Fibroblast of upper back skin (primary cell): ENCODE measurements at places on chromosomes 5 and 9.

DNA sequence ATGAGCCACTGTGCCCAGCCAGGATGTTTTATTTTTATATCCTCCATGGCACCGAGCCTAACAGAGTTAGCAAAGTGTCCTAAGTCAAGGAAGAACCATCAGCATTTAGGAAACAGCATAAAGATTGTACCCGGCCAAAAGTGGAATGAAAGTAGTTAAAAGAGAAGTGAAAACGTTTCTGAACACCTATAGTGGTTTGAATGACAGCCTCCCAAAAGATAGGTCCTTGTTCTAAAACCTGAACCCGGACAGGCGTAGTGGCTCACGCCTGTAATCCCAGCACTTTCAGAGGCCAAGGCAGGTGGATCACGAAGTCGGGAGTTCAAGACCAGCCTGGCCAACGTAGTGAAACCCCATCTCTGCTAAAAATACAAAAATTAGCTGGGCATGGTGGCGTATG lies 37.4 kb downstream of the ZFAND5 start:
- no peak for DNase-seq

DNA sequence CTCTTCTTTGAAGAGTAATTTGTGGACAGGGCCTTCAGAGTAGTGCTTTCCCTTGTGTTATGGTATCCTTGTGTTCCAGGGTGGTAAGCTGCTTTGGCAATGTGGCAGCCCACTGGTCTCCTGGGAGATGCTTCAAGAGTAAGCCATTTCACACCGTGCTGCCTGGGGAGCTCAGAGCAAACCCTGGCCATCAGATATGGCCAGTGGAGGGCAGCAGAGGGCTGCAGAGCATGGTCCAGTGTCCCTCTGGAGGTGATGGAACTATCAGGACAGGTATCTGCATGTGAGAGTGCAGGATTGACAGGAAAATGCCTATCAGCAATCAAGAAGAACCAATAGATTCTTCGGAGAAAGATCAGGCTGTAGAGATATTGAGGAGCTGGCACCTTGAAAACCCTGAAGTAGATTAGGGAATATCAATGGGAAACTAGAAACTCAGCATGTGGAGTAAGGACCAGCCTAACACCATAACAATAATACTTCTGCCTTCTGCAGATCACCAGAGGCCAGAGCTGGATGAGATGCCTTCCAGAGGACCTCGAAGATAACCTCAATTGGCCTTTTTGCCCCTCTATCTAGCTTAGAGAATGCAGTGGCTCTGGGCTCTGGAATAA lies 90.8 kb downstream of the PLPPR1 start:
- DNase-seq, result peak; percentile 26

DNA sequence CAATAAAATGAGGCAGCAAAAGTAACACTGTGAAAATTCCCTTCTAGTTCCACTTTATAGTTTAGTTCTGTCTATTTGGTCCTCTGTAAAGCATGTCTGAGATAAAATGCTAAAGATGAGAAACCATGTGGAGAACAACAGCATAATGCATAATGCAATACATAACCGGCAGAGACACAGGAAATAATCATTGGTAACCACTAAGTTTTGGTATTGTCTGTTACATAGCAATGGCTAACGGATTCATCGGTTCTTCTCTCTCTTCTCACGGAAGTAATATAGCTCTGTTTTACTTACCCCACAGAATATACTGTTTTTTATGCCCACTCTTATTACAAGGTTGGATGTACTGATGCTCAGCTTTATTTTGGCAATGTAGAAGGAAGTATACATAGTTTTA lies 158.9 kb downstream of the FAM174A start:
- DNase-seq, result no peak

DNA sequence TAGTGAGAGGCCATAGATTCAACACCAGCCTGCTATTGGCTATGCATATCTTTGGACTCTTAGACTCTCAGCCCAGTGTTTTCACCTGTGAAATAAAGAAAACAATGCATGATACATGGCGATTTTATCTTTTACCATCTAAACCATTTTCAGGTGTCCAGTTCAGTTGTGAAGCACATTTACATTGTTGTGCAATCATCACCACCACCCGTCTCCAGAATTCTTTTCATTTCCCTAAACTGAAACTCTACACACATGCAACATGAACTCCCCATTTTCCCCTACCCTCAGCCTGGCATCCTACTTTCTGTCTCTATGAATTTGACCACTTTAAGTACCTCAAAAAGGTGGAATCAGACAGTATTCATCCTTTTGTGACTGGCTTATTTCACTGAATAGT lies 420.6 kb downstream of the MED10 start:
- DNase-seq, result no peak

DNA sequence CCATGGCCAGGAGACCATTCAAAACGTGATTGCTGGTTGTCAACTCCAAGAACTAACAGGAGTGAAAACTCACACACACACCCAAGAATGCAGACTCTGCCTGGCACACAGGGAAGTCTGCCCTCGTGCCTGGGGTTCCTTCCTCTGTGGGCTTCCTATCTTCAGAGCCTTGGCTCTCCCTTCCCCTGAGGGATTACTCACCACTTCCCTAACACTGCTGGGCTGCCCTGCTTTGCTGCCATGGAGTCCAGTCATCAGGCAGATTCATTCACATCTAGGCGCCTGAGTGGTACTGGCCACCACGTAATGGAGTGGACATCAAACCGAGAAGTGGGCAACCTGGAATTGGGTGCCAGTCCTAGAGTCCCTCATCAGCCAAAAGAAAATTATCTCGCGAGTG lies 76.4 kb upstream of the PRSS3 start:
- DNase-seq, result peak; percentile 2

DNA sequence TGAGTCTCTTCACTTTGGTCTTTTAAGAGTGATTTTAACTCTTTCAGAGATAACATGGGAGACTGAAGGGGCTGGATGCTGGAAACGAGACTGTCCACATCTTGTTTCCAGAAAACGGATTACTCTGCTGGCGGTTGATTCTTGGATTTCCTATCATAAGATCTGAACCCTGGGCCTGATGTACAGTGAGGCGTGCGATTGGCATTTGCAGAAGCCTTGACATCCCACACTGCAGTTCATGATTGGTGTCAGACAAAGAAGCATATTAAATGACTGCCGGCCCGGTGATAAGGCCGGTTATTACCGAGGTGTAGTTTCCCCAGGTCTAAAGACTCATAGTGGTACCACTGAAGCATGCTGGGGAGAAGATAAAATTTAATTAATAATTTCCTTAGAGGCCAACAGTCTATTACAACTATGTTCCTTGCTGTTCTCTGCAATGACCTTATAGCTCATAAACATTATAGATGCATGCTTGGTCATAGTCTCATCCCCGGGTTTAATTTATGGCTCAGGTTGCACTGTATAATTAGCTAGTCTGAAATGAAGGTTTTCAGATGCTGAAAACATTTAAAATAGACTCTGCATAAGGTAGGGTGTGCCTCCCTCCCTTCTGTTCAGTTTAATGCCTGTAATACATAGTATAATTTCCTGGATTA lies 99.2 kb downstream of the PPP2R2B start:
- no peak for DNase-seq

DNA sequence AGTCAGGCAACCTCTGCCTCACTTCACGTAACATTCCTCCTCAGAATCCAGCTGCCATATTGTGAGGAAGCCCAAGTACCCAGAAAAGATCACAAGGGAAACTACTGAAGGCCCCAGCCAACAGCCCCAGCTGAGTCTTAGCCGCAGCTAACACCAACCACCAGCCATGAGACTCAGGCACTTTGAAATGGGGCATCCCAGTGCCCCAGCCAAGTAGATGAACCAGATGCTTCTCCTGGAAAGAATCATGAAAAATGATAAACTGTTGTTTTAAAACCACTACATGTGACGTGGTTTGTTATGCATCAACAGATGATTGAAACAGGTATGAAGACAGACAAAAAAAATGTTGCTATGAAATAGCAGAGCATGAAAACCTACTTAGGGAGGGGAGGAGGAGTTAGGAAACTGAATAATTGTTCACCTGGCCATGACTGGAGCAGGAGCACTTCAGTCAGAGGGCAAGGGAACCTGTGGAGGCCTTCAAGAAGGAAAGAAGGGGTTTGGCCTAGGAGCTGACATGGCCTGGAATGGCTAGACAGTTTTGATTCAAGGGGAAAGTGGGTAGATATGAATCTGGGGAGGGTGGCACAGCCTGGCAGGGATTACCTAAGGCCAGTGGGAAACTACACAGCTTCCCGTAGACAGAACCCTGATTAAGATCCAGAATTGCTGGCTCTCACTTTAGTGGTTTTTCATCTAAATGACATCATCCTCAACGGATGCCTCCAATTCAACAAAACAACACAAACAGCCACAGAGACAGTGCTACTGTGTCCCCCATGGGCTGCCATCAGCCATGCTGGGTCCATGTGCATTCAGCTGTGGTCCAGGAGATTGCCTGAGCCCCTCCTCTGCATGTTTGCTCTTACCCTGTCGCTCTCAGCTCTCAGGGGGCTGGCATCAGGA lies 211.6 kb downstream of the SYK start:
- no peak for DNase-seq

GRCh38 chr5:39191216-39191615 lies 28.1 kb downstream of the FYB1 start:
- no peak for DNase-seq

- peak; percentile 31 for DNase-seq
These were observed 496.0 kb upstream of the CLINT1 start for GRCh38 chr5:158354958-158355357.

DNA sequence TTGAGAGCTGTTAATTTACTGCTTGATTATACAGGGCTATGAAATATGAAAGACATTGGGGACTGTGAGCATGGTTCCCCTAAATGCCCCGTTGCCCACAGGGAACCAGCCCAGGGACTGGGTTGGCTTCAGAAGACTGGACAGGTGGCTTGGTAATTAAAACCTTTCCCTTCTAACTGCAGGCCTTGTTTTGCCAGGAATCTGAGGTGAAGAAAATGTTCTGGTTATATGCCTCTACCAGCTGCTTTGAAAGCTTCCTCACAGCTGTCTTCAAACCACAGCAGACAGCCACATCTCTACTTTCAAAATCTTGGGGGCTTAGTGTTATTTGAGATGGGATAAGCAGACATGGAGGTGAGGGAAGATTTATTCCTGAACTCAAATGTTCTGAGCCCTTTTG lies 153.3 kb upstream of the SPRY4 start:
- peak; percentile 11 for DNase-seq

DNA sequence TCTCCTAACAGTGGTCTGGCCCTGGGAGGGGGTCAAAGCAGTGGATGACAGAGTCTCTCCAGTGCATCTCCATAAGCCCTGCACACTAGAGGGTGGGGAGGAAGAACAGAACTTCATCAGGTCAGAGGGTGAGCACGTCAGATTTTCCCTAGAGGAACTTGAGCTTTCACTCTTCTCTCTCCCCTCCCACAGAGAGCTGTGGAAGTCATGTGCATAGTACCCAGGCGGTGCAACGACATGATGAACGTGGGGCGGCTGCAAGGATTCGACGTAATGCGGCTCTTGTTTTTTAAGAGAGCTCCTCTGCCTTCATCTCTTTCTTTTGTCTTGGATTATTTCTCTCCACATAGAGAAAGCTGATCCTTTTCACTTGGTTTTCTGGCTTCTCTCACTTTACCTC lies 100.2 kb upstream of the OTULINL start:
- no peak for DNase-seq

- peak; percentile 62 for DNase-seq
These were observed 142.1 kb downstream of the LHFPL2 start for GRCh38 chr5:78506261-78507024.

DNA sequence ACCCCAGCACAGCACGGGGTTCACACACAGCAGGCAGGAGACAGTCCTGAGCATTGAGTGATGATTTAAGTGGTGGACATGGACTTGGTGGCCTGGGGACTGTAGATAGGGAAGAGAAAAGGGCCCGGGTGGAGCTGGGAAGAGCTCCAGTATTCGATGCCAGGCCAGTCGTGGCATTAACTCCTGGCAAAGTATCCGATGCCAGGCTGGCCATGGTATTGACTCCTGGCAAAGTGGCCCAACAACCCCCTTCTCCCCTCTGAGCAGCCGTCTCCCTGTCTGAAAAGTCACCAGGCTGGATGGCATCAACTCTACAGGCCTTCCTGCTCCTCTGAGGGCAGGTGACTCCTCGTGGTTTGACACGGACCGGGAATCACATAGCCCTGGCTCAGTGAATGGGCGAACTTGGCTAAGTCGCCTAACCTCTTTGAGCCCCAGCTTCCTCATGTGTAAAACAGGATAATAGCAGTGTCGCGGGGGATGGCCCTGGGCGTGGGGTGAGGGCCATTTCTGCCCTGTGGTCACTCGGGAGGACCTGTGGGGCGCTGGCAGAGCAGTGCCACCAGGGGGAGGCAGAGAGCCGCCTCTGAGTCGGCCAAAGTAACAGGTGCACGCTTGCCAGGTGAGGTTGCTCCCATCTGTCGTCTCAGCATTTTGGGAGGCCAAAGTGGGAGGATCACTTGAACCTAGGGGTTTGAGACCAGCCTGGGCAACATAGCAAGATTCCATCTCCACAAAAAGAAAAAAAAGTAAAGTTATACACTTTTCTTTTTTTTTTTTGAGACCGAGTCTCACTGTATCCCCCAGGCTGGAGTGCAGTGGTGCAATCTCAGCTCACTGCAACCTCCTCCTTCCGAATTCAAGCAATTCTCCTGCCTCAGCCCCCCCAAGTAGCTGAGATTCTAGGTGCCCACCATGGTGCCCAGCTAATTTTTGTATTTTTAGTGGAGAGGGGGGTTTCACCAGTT lies 5.7 kb upstream of the SEC16A start:
- DNase-seq, result peak; percentile 23

DNA sequence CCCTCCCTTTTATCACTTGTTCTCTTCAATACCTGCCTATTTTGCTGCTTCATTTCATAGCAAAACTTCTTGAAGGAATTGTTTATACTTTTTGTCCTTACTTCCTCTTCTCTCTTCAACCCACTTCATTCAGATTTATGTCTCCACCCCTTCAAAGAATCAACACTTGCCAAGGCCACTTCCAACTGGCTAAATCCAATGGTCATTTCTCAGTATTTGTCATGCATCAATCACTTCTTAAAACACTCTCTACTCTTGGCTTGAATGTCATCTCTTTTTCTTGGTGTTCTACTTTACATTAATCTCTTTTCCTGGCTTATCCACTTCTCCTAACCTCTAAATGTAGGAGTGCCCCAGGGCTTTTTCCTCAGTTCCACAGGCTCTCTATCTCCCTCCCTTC lies 8.3 kb upstream of the FCHO2 start:
- no peak for DNase-seq

DNA sequence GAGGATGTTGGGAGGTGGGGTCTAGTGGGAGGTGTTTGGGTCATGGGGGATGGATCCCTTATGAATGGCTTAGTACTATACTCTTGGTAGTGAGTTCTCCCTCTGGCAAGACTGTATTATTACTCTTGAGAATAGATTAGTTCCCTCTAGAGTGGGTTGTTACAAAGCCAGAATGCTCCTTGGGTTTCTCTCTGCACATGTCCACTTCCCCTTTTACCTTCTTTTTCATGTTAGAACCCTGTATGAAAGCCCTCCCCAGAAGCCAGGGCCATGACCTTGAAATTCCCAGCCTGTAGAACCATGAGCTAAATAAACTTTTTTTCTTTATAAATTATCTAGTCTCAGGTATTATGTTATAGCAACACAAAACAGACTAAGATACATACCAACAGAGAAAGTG lies 31.1 kb downstream of the SLC24A2 start:
- DNase-seq, result no peak

GRCh38 chr5:14948383-14948782 lies 76.8 kb upstream of the ANKH start:
- no peak for DNase-seq

- no peak for DNase-seq
These were observed 2.3 kb downstream of the CCDC69 start for GRCh38 chr5:151221574-151221973.

GRCh38 chr5:142222225-142222865 lies 102.5 kb downstream of the SPRY4 start:
- no peak for DNase-seq

- peak; percentile 56 for DNase-seq
These were observed 839.9 kb downstream of the MAT2B start for GRCh38 chr5:164345173-164345849.
